ENCODE measurements at places on chromosomes 6 and 20.

DNA sequence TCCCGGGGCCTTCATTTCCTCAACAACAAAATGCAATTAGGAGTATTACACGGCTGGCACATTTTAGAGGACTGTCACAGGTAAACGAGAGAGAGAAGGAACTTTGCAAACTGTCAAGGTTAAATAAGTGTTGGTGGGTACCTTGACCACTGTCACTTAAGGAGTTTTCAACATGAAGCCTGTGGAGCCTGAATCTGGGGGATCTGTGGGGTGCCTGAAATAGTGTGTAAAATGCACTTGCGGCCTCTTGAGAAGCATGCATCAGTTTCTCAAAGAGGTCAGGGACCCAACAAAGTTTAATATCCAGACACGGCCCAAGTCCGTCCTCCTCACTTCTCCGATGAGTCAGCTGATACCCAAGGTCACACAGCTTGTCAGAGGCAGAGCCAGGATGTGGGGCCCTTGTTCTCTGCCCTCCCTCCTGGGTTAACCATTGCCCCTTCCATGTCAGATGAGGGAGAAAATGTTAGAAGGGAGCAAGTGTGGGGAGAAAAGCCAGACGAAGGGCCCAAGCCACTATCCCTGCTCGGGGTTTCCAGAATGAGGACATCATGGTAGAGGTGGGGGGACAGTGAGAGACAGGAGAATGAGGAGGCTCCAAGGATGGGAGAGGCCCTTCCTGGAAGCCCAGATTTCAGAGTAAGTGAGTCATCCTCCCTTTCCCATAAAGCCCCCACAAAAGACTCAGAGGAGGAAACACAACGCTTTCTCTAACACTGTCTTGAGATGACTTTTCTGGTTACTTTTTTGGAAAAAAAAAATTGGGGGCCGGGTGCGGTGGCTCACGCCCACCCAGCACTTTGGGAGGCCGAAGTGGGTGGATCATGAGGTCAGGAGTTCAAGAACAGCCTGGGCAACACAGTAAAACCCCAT lies 42.2 kb downstream of the C6orf132 start:
- no peak for DNase-seq

DNA sequence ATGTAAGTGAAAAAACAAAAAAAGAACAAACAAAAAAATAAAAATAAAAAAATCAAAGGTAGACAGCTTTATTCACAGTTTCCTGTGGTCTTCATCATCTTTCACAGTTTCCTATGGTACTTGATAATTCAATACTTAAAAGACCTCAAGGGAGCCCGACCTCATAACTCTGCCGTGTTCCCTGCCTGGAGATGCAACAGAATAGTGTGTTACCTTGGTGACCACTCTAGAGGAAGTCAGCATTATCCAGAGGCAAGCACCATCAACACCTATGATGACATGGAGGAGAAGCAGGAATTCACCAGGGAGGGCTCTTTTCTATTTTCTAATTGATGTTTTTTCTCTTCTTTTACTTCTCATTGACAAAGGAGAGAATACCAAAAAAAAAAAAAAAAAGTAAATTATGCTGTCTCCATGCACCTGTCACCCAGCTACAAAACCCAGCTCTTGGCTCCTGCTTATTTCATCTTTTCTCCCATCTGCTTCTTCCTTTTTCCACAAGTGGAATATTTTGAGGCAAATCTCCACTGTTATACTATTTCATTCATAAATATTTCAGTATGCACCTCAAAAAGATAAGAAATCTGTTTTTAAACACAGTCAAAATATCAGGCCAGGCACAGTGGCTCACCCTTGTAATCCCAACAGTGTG lies 95.8 kb upstream of the STXBP5 start:
- DNase-seq: no peak

GRCh38 chr20:53510262-53510661 lies 83.4 kb downstream of the ZNF217 start:
- DNase-seq: no peak

DNA sequence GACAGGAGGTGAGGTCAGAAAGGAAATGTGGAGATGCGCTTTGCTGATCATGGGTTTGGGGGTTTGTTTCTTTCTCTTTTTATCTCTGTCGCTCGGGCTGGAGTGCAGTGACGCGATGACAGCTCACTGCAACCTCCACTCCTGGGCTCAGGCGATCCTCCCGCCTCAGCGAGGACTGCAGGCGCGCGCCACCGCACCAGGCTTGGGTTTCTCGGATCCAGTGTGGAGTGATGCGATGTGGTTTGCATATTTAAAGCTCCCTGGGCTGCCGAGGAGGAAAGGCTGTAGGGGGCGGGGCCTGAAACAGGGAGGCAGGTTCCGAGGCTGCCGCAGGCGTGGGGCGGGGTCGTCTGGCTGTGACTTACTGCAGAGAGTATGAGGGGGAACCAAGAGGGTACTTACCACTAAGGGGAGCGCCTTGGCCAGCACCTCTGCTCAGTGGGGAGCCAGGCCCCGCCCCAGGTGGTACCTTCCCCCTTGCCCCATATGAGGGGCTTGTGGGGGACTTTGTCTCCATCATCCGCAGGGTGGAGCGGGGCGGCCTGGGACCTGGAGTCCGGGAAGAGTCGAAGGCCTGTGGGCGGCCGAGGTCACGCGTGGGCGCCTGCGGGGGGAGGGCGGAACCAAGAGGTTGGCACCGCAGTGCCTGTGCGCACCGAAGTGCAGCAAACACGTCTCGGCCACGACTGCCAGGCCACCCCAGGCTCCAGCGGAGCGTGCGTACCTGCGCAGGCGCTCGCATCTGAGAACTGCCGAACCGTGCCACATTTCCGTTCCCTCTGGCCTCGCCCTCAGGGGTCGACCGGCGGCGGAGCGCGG lies 12.7 kb upstream of the BAK1 start:
- DNase-seq: no peak

DNA sequence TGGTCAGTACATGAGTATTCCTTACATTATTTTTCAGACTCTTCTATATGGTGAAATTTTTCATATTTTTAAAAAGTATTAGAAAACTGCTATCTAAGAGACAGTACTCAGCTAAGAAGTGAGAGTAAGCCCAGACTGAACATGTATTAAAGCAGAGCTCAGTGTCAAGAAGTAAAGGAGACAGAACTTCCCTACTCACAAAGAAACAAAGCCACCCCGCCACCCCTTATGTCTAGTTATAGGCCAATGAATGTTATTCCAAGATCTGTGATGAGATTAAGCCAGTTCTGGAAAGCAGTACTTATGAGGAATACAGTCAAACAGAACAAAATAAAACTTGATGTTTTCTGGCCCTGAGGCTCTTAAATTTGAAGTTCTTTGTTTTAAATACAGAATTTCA lies 114.5 kb downstream of the RNGTT start:
- DNase-seq: no peak

- no peak for DNase-seq
These were observed 29.8 kb upstream of the SMIM28 start for GRCh38 chr6:138347864-138348263.

DNA sequence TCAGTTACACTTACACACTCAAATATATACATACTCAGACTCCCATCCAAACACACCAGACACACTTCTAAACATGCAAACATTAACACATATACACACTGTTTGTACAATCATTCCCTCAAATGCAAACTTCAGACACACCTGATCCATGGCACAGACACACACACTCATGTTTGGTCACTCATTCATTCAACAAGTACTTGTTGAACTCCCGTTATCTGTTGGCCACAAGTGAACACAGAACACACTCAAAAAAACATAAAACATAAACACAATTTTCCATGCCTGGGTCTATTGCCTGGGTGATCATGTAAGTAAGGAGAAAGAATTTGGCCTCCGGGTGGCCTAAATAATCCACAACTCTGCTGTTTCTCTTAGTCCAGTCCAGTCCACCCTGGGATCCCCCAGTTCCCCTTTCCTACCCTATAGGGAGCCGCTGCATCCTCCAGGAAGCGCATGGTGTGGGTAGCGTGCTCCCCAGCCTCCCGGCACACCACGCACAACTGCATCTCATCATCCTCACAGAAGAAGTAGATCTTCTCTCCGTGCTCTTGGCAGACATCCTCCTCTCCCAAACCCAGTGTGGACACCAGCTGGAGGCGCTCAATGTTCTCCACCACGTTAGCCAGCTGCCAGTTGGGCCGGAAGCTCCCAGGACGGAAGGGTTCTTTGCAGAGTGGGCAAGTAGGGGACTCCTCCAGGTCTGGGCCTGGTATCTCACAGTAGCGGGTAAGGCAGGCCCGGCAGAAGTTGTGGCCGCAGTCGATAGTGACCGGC lies 815 bp downstream of the TRIM10 start:
- DNase-seq: no peak

- DNase-seq: no peak
These were observed 63.9 kb downstream of the MTHFD1L start for GRCh38 chr6:150929416-150929815.

GRCh38 chr6:105272786-105273185 lies 93.0 kb upstream of the POPDC3 start:
- DNase-seq: no peak

- no peak for DNase-seq
These were observed 110.3 kb upstream of the NUP153 start for GRCh38 chr6:17816921-17817611.

- DNase-seq: no peak
These were observed 12.0 kb downstream of the TOMM6 start for GRCh38 chr6:41799559-41799911.

- DNase-seq: no peak
These were observed 41.0 kb downstream of the C20orf203 start for GRCh38 chr20:32632461-32633354.

DNA sequence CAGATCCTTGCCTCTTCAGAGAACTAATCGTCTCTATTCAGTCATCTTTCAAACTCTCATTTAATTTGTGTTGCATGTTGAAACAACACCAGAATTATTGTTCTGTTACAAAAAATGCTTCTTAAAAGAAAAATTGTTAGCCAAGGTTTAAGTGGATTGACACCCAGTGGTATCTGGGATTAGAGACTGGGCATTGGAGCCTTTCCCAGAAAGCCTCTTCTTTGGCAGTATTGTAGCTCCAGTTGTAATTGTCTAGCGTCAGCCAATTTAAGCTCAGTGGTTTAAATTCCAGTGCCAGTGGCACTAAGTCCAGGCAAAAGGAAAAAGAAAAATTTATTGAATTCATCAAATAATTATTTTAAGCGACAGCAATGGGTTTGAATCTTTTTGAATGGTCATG lies 801 bp downstream of the CCDC28A start:
- DNase-seq: no peak

DNA sequence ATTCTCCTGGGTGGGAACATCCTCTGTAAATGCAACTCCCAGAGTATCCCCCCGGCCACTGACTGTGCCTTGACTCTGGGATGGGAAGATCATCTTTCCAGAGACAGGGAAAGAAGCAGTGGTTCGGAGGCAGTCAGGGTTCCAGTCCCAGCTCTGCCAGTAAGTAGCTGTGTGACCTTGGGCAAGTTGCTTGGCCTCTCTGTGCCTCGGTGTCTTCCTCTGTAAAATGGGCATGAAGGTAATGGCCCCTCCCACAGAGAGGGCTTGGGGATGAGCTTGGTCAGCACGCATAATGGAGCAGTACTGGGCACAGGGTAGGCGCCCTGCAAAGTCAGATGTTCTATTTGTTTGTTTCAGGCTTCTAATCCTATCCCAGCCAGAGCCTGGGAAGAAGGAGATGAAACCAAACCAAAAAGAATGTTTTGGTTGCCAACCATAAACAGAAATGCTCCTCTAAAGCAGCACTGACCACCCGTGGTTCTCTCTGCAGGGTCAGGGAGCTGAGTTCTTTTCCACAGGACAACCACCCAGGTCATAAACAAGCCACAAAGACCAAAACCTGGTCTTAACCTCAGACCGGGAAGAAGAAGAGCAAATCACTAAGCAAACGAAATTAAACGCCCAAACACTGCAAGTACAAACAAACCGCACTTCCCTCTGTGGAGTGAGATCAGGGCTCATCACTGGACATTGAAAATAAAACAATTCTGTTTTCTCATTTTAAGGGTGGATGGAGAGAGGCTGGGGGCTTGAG lies 381.0 kb upstream of the SULF2 start:
- DNase-seq: no peak

DNA sequence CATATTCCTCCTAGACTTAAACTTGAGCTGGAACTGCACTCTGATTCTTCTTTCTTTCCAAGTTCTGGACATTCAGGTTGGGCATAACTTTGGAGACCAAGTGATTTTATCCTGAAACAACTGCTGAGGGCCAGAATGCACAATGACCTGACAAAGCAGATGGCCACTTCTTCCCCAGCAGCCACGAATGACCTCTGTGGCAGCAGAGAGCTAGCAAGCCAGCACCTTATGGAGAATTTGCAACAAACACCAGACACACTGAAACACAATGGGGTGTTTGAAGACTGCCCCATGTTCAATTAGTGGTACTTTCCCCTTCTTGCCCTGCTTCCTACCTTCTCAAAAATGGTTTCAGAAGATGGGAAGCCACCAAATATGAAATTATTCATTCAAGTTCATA lies 4.2 kb upstream of the TENT5A start:
- no peak for DNase-seq
